ENCODE measurements at places on chromosomes 3 and 15.

GRCh38 chr3:41301548-41301947 is 102.2 kb downstream of the CTNNB1 start:
- DNase-seq: no peak

- no peak for DNase-seq
Observed at GRCh38 chr3:12947504-12948369, 106.4 kb upstream of the RPL32 start.

DNA sequence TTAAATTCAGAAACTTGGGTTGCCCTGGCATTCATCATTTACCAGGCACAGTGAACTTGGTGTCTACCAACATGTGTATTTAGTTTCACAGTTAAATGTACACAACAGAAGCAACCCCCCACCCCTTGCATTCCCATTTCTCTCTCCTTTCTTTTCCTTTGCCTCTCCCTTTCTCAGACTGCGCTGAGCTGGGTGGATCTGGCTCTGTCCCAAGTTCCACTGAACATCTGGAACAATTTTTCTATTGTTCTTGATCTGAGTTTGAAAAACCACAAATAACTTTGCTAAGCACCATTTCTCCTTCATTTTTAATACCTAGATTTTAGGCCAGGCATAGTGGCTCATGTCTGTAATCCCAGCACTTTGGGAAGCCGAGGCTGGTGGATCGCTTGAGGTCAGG is 242.2 kb downstream of the ABHD5 start:
- DNase-seq: no peak

DNA sequence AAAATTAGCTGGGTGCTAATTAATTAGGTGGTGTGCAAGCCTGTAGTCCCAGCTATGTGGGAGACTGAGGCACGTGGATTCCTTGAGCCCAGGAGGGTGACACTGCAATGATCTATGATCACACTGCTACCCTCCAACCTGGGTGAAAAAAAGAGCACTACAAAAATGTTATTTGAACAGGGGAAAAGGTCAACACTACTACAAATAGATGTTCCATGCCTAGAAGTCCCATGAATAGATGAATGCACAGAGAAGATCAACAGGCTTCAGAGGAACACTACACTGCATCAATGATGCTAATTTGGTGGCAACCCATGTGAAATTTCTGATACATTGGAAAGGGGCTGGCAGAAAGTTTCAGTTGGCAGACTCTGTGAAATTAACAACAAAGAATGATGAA is 105.4 kb upstream of the FHIT start:
- DNase-seq: no peak

DNA sequence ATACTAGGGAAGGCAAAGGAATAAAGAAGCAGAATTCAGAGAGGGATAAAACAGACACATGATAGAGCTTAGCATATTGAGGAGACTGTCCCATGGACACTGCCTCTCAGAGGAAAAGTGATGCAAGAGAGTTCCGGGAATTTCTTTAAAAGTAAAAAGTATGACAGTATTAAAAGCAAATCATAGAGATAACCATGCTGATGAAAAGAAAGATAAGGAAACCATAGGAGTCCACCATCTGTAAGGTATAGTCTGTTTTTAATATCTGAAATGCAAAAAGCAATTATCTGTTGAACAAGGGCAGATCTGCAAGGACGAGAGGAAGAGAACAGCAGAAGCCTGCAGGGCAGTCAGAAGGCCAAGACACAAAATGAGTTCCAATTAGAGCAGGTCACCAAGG is 495.9 kb upstream of the GOLIM4 start:
- no peak for DNase-seq

- DNase-seq: no peak
Observed at GRCh38 chr3:107775974-107776373, 253.2 kb downstream of the BBX start.

DNA sequence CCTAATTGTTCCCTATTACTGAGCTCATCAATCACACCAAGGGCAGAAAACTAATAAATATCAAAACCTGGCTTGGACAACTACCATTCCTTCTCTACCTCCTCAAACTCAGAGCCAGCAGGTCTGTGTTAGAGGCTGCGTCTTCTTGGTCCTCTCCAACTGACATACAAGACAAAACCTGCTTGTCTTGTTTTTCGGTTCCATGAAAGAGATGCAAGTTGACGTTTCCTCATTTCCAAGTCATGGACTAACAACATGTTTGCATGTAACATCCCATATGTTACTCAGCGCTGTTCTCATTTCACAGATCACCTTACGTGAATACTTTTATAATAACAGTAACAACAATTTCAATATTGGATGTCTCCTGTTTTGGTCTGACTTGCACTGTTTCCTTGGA is 110.9 kb downstream of the LMLN start:
- DNase-seq: no peak

- DNase-seq: no peak
Observed at GRCh38 chr3:8968375-8968882, 5.2 kb upstream of the RAD18 start.

GRCh38 chr3:156718622-156719306 is 44.4 kb downstream of the TIPARP start:
- no peak for DNase-seq

DNA sequence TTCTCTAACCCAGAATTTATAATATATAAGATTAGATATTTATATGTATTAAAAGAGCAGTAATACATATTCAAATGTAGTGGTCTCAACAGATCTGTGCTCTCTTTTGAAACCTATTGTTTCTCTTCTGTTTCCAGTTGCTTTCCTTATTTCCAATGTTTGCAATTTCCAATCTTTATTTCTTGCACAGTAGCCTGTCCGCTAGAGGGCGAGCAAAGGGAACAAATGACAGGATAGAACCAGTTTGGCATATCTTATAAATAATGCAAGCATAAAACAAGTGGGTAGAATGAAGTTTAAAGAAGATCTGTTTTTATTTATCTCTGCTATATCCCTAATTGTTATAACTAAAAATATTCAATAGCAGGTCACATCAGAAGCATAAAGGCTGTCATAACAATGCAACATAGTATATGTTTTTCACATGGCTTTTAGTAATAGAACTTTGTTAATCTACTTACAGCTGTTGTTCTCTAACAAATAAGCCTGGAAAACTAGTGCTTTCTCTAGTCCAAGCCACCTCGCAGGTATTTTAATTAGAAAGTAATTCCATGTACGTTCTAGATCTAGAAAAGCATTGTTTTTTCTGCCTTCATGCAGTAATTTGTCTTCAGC is 15.1 kb upstream of the TCAIM start:
- DNase-seq: peak; percentile 47

DNA sequence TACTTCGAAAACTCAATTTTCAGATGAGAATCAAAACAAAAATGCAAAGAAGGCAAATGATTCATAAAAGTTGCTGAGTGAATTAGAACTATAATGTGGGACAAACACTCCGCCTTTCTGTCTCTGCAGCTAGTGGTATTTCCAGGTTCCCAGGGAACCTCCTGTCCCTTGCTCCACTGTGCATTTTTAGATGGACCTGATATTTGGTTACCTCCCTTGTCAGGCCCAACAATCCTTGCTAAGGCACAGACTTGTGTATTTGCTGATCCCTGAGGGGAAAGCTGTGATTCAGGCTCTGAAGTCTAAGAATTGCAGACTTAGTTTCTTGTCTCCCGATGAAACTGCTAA is 162.7 kb downstream of the LPP start:
- no peak for DNase-seq

DNA sequence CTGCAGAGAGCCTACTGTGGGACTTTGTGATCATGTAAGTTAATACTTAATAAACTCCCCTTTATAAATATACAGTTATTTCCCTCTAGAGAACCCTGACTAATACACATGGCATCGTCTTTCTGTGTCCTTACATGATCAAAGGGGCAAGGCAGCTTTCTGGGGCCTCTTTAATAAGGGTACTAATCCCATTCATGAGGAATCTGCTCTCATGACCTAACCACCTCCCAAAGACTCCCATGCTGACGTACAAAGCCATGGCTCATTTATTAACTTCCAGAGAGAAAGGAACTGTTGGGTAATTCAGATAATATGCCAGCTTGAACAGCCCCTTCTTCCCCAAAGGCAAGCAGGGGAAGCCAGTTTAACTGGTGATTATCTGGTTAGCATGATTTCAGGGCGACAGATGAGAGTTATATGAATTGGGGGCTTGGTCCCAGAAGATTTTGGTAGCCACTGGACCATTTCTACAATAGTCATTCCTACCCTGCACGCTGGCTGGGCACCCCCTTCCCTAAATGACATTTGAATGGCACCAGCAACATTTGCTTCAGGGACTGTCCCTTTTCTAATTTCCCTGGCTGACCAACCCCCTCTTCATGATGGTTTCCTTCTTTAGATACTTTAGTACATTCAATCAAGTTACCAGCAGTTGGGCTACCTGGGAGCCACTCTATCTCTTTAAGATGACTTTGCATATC is 83.6 kb upstream of the C3orf80 start:
- no peak for DNase-seq
